Kidney (tissue), 22 donors: ENCODE measurements at places on chromosomes 1 and 21. TPM values are rescaled to one million over a fixed set of nuclear protein-coding genes. Genes with fewer than 3 reads are reported as not detected.

Gene CHAF1B
- 1.0 TPM for polyA plus RNA-seq

Gene MATN1
- polyA plus RNA-seq: not detected

Gene TNFRSF14
- 99.1 TPM for polyA plus RNA-seq

Gene CORT
- polyA plus RNA-seq: 0.62 TPM

Gene TNFAIP8L2
- 1.8 TPM for polyA plus RNA-seq

Gene CA6
- polyA plus RNA-seq: not detected

Gene MR1
- 15.2 TPM for polyA plus RNA-seq

Gene ZSCAN20
- polyA plus RNA-seq: 0.99 TPM

Gene DPYD
- 4.9 TPM for polyA plus RNA-seq

DNA sequence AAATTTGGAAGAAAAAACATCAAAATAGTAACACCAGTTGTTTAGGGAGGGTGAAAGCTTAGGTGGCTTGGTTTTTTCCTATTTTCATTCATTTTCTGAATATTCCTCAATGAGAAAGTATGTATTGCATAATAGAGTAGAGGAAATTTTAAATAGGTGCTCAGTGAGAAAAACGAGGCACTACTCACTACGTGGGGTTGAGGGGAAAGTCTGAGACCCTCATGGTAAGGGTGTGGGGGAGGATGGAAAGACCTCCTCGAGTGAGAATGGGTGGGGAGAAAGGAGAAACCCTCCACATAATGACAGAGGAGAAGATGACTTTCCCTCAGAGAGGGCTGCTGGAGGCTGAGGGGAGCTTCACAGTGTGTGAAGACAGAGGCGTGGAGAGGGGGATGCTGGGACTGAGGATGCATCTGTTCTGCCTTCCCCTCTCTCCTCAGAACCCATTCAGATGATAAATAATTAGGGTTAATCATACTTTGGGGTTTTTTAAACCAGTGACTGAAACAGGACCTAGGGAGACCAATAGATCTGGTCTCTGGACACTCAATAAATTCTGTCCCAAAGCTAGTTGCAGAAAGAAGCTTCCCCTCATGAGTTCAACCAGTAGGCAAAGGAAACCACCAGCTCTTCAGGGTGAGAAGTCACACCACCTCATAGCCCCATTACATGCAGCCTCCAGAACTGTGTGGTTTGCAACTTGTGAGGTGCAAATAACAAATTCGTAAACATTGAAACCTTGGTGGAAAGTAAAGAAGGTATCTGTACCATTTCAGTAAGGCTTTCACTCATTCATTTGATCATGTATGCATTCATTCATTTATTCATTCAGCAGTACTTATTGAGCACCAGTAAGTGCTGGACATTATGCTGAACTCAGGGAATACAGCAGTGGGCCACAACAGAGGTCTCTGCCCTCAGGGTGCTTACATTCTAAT, 17.1 kb downstream of the SLAMF7 start:
- no peak for DNase-seq

GRCh38 chr1:223208164-223209076, 65.4 kb upstream of the TLR5 start:
- peak; percentile 52 for DNase-seq

- DNase-seq: no peak
Observed at GRCh38 chr1:206449565-206449964, 20.7 kb upstream of the IKBKE start.

GRCh38 chr1:4317207-4317606, 337.2 kb upstream of the AJAP1 start:
- no peak for DNase-seq

GRCh38 chr1:15187175-15188129, 33.9 kb downstream of the TMEM51 start:
- DNase-seq: peak; percentile 78

GRCh38 chr1:93235261-93235660, 54.7 kb downstream of the CCDC18 start:
- no peak for DNase-seq

DNA sequence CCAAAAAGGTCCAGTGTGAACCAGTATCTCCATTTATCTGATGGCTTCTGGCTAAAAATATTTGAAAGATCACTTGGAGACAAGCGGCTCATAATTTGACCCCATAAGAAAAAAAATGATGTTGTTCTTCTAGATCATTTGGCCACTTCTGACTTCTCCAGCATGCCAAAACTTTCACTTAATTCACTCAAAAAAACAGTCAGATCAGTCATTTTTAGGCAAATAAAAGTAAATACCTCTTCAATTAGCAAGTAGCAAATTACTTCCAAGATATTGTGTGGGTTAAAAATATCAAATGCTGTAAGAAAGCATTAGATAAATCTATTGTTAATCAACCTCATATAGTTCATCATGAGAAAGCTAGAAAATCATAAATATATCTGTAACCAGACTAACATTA, 106.0 kb downstream of the ZC3H11B start:
- DNase-seq: no peak

DNA sequence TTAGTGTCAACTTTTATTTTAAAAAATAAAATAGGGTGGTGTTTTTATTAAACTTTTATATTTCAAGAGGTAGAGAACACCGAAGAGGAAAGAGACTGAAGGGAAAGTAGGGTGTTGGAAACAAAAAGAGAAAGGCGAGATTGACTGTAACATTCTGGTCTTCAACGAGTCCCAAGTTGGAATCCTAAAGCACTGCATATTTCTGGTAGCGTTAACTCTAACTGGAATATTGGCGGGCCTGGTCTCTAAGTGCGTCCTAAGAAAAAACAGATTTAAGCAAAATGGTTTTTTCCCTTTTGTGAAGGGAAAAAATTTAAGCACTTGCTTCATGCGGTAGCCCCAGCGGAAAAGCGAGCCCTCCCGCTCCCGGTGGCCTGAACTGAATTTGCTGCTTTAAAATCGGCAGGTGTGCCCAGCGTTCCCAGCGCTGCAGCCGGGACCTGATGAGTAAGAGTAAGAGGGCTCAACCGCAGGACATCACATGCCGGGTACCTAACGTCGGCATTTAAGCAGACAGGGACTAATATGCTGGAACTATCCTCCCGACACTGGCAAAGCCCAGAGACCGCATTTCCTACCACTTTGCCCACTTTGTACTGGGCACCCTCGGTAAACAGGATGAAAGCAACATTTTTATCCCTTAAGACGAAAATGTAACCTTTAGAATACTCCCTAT, 30.5 kb upstream of the NFIA start:
- DNase-seq: peak; percentile 50

DNA sequence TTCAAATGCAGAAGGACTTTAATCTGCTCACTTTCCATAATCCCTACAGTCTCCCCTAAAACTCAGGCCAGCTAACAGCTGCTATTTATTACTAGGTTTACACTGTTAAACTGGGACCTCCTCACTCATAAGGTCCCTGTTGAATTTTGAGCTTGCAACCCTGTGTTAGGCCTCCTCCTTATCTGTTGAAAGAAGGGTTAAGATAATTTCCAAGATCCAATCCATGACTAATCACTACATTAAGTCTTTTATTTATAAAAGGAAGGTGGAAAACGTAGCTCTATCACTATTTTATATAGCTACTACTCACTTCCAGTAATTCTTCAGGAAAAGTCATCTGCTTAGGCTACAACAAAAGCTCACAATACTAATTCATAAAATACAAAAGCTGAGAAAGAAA, 79.5 kb downstream of the EVI5 start:
- DNase-seq: no peak

DNA sequence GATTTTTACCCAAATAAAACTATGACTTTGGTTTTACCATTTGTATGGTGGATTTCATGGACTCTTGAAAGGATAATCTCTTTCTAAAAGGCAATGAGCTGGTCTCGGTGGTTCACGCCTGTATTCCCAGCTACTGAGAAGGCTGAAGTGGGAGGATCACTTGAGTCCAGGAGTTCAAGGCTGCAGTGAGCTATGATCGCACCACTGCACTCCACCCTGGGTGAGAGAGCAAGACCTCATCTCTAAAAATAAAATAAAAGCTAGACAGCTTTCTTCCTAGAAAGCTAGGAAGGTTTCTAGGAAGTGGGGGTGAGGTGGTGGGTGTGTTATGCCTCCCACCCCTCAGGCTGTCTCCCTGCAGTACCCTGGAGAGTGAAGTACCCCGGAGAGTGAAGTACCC, 54.0 kb upstream of the L1TD1 start:
- DNase-seq: no peak

- DNase-seq: no peak
Observed at GRCh38 chr1:33274446-33274845, 18.2 kb downstream of the ZNF362 start.

GRCh38 chr1:89958851-89959654, 35.9 kb upstream of the ZNF326 start:
- no peak for DNase-seq

- DNase-seq: no peak
Observed at GRCh38 chr1:208204779-208205178, 39.4 kb downstream of the PLXNA2 start.

- no peak for DNase-seq
Observed at GRCh38 chr1:226651041-226651731, 87.9 kb downstream of the ITPKB start.

GRCh38 chr1:151003180-151003579, 3.5 kb downstream of the MINDY1 start:
- no peak for DNase-seq

DNA sequence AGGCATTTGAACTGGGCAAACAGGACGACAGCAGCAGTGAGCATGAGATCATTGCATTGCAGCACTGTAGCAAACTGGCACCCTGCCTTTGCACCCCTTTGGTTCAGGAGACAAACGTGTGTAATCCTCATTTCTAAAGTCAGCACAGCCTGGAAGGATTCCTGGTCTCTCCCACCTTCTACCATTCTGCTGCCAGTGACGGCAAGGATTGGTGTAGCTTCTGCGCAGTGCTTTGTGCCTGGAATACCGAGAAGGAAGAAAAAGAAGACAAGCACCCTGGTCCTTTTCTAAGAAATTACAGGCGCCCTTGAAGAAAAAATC, 805.3 kb downstream of the USP25 start:
- no peak for DNase-seq

DNA sequence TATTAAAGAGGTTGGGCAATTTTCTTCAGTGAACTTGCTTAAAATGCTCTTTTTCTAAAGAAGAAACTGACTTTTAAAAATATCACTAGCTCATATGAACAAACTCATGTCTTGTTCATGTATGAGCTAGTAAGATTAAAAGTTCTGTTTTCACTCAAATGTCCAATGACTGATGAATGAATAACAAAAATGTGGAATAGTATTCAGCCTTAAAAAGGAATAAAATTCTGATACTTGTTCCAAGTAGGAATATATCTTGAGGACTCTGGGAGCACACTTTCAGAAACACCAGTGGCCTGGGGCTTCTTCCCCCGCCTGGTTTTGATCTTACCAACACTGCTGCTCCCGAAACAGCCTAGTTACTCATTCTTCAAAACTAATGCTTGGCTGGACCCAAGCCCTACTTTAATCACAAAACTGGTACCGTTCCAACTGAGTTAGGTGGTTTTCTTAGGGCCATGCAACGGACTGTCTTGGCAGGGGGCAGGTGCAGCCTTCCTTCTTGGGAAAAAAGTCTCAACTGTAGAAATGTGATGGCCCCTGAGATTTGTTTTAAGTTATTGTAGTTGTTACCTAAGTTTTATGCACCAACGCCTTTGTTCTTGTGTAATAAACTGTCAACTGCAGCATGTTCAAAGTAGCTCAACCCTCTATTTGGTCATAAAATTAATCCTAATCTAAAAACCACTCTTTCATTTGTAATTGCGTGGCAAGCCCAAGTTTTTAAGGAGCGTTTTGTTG, 116.0 kb downstream of the ETS2 start:
- DNase-seq: peak; percentile 38

DNA sequence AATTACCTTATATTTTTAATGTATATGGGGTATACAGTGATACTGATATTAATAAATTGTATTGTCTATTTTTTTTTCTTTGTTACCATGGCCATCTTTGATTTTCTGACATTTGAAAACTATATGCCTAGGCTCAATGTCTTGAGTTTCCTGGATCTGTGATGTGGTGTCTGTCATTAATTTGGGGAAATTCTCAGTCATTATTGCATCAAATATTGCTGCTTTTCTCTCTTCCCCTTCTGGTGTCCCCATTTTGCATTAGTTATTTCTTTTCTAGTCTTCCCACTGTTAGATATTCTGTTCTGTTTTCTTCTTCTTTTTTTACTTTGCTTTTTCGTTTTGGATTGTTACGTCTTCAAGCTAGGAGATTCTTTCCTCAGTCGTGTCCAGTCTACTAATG, 33.8 kb downstream of the ZBTB40 start:
- DNase-seq: no peak

- peak; percentile 61 for DNase-seq
Observed at GRCh38 chr1:24459551-24460266, 42.9 kb upstream of the RCAN3 start.
